ENCODE measurements at places on chromosomes 2 and 18.

GRCh38 chr2:121429119-121429903 lies 101.4 kb upstream of the RNU4ATAC start:
- no peak for DNase-seq

DNA sequence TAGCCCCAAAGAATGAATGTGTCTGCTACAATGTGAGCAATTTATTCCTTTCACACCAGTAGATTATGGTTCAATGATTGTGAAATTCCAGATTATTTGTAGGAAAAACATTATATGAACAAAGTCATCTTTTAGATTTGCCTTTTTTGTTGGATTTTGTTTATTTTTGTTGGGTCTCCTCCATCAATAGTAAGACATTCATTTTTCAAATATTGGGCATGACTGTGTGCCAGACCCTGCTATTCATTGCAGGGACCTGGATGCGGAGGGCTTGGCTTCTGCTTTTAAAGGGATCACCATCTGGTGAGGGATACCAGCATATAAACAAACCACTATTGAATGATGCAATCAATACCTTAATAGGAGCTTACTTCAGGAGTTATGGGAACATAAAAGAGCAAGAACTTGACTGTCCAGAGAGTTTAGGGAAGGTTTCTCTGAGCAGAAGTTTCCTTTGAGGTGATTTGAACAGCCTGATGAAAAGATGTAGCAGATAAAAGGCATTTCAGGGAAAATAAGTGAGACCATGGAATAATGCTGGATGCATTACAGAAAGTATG lies 486.7 kb downstream of the EPHA4 start:
- DNase-seq, result no peak

DNA sequence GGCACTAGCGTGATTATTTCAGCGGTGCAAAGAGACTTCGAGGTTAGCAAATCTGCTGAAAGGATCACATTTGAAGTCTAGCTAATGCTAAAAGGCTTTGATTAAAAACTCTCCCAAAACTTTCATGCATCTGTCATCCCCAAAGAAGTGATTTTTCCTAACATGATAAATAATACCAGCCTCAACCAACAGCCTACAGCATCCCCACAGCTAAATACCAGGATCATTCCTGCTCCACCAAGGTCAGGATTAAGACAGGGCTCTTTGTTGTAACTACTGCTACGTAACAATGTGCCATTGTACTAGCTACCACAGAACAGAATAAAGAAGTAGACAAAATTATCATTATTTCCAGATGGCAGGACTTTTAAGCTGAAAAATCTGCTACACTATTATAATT lies 1.6 kb downstream of the OR6B3 start:
- no peak for DNase-seq

GRCh38 chr2:144146076-144146475 lies 373.8 kb downstream of the ZEB2 start:
- DNase-seq, result no peak

- DNase-seq, result no peak
Measured at GRCh38 chr18:33934258-33934657, 290.5 kb downstream of the NOL4 start.

GRCh38 chr2:189379287-189379630 lies 62.0 kb upstream of the WDR75 start:
- DNase-seq, result no peak

- DNase-seq, result no peak
Measured at GRCh38 chr2:176854062-176854461, 358.5 kb upstream of the HNRNPA3 start.

DNA sequence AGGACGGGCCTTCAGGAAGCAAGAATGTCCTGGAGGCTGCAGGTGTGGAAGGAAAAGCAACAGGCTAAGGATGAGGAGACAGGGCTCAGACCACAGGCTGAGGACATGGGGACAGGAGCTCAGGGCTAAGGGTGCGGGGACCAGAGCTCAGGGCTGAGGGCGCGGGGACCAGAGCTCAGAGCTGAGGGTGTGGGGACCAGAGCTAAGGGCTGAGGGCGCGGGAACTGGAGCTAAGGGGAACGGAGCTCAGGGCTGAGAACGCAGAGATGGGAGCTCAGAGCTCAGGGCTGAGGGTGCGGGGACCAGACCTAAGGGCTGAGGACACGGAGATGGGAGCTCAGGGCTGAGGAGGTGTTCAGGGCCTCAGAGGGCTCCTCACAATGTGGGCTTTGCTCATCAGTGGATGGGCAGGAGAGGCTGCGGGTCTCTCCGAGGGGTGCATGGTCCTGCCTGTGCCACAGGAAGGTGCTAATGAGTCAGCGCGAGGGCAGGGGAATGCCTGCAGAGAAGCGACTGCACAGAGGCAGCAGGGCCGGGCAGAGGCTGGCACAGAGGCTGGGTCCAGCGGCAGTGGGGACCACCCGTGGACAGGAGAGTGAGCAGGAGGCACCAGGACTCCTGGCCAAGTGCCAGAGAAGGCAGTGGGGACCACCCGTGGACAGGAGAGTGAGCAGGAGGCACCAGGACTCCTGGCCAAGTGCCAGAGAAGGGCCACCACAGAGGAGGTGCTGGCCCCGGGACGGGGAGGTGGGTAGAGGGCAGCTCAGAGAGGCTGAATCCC lies 271.7 kb downstream of the TWIST2 start:
- no peak for DNase-seq

DNA sequence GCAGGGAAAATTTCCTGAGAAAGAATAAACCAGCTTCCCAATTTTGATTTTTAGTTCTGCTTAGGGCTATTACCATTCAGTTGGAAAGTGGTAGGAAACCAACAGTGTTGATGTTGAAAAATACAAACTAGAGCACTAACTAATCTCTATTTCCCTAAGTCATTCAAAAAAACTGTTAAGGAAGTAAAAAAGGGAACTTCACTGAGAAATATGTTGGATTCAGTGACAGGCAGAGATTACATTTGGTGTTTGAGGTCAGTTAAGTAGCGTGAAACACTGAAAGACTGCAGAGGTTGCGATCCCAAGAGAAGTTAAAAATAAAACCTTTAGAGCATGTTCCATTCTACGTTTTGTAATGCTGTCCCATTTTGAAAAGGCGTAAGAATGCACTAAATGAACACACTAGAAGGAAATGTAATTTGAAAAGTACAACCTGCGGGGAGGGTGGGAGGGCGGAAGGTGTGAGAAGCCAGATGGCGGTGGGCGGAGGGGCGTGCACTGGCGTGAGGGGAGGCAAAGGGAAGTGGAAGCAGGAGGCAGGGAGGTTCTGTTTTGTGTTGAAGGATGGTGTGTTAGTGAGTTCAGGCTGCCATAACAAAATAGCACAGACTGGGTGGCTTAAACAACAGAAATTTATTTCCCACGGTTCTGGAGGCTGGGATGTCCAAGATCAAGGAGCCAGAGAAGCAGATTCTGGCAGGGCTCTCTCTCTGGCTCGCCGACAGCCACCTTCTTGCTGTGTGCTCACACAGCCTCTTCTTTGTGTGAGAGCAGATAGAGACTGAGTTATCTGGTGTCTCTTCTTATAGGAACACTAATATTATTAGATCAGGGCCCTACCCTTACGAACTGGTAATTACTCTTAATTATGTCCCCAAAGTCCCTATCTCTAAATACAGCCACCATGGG lies 94.3 kb upstream of the KCTD1 start:
- no peak for DNase-seq

- DNase-seq, result no peak
Measured at GRCh38 chr2:84972932-84973331, 2.0 kb downstream of the KCMF1 start.

- no peak for DNase-seq
Measured at GRCh38 chr2:204250692-204251091, 294.6 kb upstream of the PARD3B start.

- DNase-seq, result no peak
Measured at GRCh38 chr2:239926587-239927232, 98.4 kb downstream of the NDUFA10 start.

- DNase-seq, result no peak
Measured at GRCh38 chr2:236691799-236692167, 122.2 kb downstream of the ACKR3 start.

DNA sequence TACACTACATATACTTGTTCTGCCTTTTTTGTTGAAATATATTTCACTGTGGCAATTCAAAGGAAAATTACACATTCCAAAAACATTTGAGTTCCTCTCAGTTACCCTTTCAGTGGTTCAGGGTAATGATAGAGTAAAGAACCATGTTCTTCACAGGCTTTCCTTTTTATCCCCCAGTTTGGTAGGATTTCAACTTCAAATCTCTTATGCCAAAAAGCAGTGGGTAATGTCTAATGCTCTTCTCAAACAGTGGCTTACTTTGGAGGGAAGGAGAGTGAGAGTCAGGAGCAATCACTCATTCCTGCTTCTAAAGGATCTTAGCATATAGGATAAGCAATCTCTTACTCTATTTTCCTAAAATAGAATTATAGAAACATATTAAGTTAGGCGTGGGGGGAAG lies 290.6 kb downstream of the ZEB2 start:
- no peak for DNase-seq

DNA sequence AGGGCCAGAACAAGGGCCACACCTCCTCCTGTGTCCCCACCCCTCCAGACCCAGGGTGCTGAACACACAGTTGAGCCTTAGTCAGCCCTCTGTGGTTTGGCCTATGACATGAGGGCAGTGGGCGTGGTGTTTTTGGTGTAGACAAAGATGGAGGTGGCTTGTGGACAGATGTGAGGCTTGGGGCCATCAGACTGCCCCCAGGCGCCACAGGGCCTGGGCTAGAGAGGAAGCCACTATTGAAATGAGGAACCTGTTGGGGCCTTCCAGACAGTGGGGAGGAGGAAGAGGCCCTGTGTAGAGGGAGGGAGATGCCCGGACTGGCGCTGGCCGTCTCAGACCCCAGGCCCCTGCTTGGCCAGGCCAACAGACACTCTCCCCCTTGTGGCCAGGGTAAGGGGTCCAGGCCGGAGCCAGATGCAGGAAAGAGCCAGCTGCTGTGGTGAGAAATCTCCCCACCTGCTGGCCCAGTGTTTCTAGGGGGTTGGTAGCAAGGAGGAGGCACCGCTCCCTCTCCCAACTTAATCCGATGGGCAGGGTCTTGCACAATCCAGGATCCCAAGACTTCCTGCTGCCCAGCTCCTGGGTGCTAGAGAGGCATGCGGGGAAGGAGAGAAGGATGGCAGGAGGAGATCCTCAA lies 53.8 kb downstream of the SMAD7 start:
- no peak for DNase-seq

DNA sequence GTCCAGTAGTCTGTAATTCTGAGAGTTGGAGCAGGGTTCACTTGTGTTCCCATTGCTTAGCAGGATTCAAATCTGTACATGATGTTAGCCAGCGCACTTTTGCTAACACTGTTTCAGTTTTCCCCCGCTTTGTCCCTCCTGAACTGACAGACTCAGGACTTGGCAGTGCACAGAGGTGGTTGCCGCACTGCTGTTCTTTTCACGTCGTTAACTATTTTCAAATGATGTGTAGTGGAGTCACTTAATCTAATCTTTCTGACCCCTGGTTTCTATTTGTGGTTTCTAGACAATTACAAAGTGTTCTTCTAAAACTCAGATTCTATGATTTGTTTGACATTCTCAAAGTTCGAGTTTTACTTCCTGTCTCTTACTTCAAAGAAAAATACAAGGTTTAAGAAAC lies 234.5 kb downstream of the RBM43 start:
- no peak for DNase-seq

DNA sequence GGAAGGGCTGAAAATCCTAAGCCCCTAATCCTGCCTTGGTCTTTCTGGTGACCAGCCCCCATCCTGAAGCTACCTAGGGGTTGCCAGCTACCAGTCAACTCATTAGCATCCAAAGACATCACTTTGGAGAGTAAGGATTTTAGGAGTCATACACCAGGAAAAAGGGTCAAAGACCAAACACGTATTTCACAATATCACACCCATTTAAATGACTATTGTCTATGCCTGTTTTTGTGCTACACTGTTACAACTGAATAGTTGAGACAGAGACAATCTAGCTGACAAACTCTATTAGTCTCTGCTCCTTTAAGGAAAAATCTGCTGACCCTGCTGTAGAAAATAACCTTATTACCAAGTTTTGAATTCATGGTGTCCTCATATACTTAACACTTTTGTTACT lies 21.0 kb upstream of the RBBP8 start:
- no peak for DNase-seq

GRCh38 chr2:181146171-181146570 lies 165.8 kb downstream of the UBE2E3 start:
- DNase-seq, result no peak

GRCh38 chr2:66555501-66556324 lies 120.8 kb downstream of the MEIS1 start:
- no peak for DNase-seq

DNA sequence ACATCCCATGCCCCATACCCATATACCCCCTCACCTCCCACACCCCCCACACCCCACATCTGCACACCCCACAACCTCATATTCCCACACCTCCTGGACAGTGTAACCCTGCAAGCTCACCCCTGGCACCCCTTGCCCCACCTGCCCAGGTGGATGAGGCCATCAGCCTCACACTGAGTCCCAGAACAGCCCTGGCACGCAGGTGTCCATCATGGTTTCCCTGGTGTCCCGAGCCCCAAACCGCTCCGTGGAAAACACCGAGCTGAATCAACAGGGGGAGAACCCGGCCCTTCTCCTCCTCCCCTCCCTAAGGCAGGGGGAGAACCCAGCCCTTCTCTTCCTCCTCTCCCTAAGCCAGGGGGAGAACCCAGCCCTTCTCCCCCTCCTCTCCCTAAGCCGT lies 415.6 kb upstream of the SALL3 start:
- DNase-seq, result peak; percentile 9

DNA sequence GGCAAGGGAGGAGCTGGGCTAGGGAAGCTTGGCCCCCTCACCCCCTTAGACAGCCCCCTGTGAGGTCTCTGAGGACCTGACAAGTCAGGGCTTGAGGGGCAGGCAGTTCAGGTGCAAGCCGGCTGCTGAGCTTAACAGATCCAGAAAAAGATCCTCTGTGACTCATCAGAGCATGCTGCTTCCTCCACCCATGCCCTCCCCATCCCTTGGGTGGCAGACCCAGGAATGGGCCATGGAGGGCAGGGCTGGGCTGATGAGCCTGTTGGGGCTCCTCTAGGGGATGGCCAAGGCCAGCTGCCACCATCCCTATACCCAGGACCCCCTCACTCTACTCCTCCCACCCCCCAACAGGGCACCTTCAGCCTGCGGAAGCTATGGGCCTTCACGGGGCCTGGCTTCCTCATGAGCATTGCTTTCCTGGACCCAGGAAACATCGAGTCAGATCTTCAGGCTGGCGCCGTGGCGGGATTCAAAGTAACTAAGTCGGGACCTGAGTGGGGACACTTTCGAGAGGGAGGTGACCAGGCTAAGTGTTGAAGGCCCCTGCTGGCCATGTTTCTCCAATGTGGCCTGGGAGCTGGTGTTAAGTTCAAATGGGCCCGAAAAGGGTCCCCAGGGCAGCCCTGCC lies 1.9 kb downstream of the SLC11A1 start:
- no peak for DNase-seq

- DNase-seq, result no peak
Measured at GRCh38 chr18:28075501-28075900, 101.4 kb downstream of the CDH2 start.

GRCh38 chr2:105879106-105879802 lies 134.5 kb downstream of the NCK2 start:
- DNase-seq, result no peak
